ENCODE measurements at places on chromosomes 5 and 9. TPM values are rescaled to one million over a fixed set of nuclear protein-coding genes. Genes with fewer than 3 reads are reported as not detected.

Gene NPDC1
- 89.2 TPM for total RNA-seq

Gene PCSK1
- not detected for total RNA-seq

DNA sequence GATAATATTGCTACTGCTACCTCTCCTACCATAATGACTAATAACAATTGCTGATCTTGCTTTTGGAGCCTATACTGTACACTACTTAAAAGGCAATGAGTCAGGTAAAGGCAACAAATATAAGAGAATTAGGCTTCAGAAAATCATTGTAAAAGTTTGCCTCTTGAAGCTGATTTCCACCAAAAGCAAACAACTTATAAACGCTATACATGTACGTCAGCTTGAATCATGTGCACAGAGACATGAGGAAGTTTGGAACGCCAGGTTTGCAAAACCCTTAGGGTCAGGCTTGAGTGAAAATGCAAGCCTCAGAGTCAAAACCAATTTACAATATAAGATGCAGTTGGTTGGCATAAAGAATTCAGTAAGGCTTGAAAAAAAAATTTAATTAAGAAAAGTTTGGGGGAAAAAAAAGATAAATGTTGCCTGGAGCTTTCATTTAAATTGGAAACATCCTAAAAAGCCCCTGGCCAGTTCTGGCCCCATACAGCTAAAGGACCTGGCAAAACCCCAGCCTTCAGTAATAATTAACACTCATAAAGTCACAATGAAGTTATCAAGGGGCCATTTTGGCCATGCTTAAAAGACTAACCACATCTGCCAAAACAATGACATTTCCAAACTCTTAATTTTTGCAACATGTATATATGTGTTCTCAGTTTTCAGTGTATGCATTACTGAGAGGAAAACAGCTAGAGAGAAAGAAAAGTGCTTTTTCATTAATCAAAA, 181.0 kb upstream of the NFIL3 start:
- H3K4me1 ChIP-seq = no peaks in the 10 kb centered on the region
- no peak overlapping the region for H3K4me3 ChIP-seq
- H3K27ac ChIP-seq = no peak overlapping the region
- no peaks in the 10 kb centered on the region for H3K36me3 ChIP-seq

DNA sequence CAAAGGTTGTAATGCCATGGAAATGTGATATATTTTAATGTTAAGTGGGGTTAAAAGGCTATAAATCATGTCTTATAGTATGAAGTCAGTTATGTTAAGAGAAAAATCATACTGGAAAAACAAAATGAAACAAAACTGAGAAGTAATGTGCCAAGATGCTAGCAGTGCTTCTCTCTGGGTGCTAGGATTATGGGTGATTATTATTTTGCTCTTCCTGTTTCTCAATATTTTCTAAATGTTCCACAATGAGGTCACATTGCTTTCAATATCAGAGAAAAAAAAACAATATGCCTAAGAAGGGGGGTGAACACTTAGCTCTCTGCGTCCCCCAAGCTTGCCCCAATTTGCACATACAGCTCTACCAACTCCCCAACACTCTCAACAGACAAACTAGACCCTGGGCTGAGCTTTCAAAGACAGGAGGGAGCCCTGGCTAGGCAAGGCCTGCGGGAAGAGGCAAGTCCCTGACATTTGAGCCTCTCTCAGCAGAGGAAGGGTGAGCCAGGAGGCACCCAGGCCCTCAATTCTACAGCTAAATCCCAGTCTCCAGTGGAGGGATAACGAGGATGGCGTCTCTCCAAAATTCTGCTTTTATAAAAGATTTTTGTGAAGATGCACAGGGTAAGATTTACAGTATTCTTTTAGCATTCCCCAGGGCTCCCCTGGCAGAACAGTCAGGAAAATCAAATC, 24.4 kb downstream of the WHRN start:
- H3K27me3 ChIP-seq = peaks cover 14% of the 10 kb centered on the region
- DNase-seq = no peak
- H3K36me3 ChIP-seq = peaks cover 5% of the 10 kb centered on the region
- H3K4me1 ChIP-seq = peaks cover 36% of the 10 kb centered on the region
- H3K4me3 ChIP-seq = no peak overlapping the region
- H3K27ac ChIP-seq = no peak overlapping the region

Gene CBY3
- total RNA-seq = not detected

GRCh38 chr9:38295764-38296163, 96.7 kb upstream of the ALDH1B1 start:
- H3K27ac ChIP-seq = no peak overlapping the region
- H3K4me3 ChIP-seq = no peak overlapping the region
- no peak for DNase-seq
- H3K36me3 ChIP-seq = no peaks in the 10 kb centered on the region
- peaks cover 5% of the 10 kb centered on the region for H3K27me3 ChIP-seq

Gene LRRC26
- not detected for total RNA-seq

Gene DMRTA1
- total RNA-seq = not detected

DNA sequence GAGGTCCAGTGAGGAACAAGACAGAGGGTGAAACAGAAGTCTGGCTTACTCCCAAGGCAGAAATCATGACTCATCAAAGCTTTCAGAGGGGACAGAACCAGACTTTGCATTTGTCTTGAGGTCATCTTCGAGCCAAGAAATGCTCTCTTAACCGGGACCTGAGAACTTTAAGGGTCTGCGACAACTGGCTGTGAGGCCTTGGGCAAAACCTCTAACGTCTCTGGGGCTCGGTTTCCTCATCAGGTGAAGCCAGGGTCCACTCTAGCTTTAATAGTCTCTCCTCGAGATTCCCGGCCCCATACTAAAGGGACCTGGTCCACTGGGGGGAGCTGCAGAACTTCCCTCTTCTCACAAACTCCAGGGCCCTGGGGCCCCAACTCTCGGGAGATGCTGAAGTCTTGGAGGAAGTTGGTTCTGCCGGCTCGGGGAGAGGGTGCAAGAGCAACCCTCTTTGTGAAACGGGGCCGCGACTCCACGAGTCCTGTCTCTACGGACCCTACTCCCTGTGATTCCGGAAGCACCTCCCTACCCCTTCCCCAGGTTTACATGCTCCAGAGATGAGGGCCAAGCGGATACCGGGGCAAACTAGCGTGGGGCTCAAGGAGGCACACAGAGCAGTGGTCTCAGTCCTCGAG, 2.6 kb downstream of the GLIS3 start:
- DNase-seq = peak; percentile 32
- H3K4me1 ChIP-seq = peaks cover 15% of the 10 kb centered on the region
- H3K36me3 ChIP-seq = no peaks in the 10 kb centered on the region
- peaks cover 71% of the 10 kb centered on the region for H3K27me3 ChIP-seq
- H3K27ac ChIP-seq = peak overlapping the region; percentile 69

DNA sequence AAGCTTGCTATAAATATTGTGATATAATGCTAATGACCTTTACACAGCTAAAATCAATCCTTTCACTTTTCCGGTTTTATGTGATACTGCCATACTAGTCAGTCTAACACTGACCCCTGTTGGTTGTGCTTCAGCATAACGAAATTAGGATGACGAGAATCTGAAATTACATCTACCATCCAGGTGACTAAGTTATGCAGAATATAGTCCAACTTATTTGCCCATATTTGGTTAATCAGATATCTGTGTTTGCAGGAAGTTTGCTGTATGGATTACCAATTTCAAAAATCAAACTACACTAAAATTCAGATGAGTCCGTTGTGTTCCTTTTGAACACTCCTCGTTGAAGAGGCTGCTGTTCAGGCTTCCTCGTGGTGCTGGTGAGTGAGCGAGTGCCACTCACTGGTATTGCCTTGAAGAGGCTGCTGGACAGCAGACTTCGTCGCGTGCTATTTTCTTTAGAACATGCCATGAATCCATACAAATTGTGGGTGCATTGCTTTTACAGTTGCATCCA, 32.5 kb downstream of the TENT4A start:
- DNase-seq = no peak
- no peak overlapping the region for H3K27ac ChIP-seq
- no peaks in the 10 kb centered on the region for H3K27me3 ChIP-seq
- peaks cover 3% of the 10 kb centered on the region for H3K4me1 ChIP-seq
- peaks cover 67% of the 10 kb centered on the region for H3K36me3 ChIP-seq
- H3K4me3 ChIP-seq = no peak overlapping the region

DNA sequence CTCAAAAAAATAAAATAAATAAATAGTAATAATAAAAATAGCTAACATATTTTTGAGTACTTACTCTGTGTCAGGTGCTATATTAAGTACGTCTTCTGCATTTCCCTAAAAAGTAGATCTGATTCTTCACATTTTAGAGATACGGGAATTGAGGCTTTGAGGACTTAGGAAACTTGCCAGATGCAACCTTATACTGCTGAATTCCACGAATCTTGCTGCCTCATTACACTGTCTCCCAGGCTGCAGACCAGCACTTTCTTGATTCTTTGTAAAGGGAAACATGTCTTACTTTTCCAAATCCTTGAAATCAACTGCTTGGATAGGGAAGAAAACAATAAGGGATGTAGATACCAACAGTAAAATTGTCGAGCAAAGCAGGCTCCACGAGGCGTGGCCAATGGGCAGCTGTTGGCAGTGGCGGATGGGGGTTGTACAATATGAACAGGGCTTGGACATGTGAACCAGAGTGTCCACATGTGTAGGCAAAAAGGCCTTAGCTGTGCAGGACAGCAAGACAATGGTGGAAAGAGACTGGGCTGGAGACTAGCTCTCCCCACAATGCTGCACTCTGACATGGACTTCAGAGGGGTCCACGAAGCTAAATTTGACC, 124.3 kb upstream of the RAI14 start:
- H3K36me3 ChIP-seq = no peaks in the 10 kb centered on the region
- H3K4me3 ChIP-seq = no peak overlapping the region
- peaks cover 4% of the 10 kb centered on the region for H3K4me1 ChIP-seq
- H3K27ac ChIP-seq = no peak overlapping the region
- no peak for DNase-seq
- H3K27me3 ChIP-seq = peaks cover 3% of the 10 kb centered on the region

DNA sequence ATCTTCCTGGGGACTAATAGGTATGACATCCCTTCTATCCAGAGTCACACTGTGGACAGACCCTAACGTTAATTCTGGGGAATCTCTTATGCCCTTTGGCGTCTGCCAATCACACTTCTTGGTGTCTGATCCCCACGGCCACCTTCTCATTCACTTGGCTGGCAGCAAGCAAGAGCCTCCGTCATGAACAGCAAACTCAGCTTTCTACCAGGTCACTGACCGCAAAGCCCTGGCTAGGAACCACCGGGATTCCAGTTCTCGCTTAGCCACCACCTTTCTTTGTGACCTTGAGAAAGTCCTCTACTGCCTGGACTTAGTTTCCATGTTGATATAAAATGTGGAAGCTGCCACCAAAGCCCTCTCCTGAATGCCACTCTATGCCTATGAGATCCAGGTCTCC, 67.7 kb upstream of the FCN1 start:
- H3K36me3 ChIP-seq = no peaks in the 10 kb centered on the region
- H3K4me3 ChIP-seq = no peak overlapping the region
- no peak overlapping the region for H3K27ac ChIP-seq
- H3K27me3 ChIP-seq = no peaks in the 10 kb centered on the region

Gene ADAMTS2
- not detected for total RNA-seq

Measured in activated CD4-positive, alpha-beta memory T cell treated with anti-CD3 and anti-CD28 coated beads, Interleukin-2, amount 10 ng/mL, durations not matched to agents 7 days and 5 days (primary cell).